Neuronal stem cell (in vitro differentiated cells): ENCODE measurements at places on chromosomes 4 and X.

DNA sequence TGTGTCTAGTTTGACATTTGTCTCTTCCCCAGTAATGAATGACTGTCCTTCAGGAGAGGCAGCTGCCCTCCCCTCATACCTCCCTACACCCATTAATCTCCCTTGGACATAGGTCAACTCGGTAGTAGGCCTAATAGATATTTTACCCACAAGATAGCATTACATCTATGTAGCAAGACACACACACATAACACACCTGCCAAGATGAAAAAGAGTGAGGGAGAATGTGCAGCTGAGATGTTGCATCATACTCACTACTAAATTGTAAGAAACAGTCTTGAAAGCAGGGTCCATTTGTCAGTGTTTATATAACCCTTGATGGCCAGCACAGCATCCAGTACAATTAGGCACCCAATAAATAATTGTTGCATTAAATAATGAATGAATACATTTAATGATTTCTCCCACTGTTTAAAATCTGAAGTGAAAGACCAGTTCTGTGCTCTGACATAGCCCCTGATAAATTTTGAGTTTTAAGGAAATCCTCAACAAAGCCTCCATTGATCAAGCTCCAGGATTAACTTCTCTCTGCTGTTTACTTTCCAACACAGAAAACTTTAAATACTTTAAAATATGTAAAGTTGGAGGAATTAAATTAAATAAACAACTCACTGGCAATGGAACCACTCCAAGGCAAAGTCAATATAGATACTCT is 440.8 kb upstream of the RASGEF1B start:
- no peak for DNase-seq

DNA sequence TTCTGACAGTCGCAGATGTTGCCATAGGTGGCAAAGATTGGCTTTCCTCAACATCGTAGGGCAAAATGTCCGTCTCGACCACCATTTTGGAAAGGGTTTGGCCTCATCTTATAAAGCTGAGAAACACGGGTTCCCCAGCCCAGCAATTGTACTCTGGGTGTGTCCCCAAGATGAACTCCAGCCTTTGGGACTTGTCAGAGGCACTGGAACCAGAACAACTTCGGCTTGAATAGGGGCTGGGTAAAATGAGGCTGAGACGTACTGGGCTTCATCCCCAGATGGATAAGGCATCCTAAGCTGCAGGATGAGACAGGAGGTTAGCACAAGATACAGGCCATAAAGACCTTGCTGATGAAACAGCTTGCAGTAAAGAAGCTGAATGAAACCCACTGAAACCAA is 151.9 kb downstream of the CRLF2 start:
- no peak for DNase-seq

DNA sequence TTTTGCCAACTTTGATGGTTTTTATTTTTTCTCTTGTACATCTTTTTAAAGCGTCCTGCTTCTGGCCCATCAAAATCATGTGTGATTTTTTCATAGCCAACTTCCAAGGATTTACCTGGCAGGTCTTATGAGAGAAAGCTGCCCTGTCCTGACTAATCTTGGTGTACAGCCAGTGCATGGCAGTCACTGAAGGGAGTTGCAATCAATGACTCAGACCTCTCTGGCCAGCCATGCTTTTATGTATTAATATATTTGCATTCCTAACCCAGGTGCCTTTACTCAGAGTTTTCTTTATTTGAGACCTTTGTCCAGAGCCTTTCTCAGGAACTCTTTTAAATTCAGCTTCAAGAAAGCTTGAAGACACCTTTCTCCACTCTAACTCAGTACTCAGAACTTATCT is 691.5 kb upstream of the HTR2C start:
- DNase-seq: no peak

DNA sequence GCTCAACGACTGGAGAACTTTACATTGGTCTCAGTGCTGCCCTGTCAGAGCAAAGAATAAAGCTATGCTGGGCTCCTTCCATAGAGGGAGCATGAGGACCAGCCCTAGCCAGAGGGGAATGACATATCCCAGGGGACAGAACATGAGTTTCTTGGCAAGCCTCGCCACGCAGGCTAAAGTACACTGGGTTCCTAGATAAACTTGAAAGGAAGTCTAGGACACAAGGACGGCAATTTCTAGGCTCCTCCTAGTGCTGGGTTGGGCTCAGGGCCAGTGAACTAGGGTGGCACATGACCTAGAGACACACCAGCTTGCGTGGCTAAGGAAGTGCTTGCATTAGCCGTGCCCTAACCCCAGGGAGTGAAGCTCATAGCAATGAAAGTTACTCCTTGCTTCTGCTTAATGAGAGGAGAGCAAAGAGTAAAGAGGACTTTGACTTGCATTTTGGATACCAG is 141.0 kb downstream of the MAB21L2 start:
- no peak for DNase-seq

GRCh38 chr4:35793766-35794165 is 450.5 kb downstream of the ARAP2 start:
- no peak for DNase-seq

DNA sequence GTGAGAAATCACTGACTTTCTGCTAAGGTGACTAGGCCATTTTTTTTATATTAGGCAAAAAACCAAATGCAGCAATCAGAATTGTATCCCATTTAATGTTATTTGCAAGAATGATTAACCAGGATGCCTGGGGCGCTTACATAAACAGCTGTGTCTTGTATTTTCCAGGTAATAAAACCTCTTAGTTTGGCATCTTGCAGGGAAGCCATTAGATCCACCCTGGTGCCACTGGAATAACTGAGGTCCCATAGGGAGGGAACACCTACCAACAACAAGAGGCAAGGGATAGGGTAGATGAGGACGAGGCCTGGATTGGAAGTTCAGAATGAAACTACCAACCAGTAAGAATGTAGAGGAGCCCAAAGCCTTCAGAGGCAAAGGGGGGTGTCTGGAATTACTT is 288.3 kb downstream of the ARHGAP24 start:
- no peak for DNase-seq

DNA sequence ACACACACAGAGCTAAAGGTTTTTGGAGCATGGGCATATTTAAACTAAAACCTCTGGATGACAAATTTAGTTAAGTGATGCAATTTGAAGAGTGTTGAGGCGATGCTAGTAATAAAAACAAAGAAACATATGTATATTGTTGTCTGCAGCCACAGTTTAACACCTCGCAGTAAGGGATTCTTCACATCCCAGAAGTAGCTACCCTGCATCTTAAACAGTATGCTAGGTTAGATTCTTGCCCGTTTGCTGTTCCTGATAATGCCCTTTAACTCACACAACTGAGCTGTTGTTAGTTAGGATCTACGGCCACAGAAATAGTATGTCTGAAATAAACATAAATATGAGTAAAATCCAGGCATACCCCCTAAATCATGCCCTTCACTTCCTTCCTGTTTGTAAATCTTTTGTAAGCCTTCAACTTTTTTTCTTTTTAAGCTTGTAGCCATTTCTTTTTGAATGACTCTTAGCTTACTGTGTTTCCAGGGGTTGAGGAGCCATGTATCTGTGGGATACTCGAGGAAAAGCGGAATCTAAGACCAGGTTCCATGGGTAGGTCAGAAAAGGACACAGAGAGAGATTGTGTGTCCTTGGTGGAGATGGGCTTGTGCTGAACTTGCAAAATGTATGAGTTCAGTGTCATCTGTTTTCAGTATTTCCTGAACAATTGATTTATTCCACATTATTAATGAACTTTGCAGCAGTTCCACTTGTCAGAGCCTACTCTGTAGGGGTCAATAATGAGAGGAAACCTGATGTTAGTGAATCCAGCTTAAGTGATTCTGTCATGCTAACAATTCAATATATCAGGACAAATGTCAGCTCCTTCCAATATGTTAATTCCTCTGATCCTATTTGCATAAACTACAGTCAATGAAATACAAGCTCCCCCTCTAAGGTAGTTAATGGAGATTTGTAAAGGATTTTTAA is 349.6 kb downstream of the GPAT3 start:
- no peak for DNase-seq

- no peak for DNase-seq
Observed at GRCh38 chr4:107863850-107864371, 39.2 kb downstream of the SGMS2 start.

DNA sequence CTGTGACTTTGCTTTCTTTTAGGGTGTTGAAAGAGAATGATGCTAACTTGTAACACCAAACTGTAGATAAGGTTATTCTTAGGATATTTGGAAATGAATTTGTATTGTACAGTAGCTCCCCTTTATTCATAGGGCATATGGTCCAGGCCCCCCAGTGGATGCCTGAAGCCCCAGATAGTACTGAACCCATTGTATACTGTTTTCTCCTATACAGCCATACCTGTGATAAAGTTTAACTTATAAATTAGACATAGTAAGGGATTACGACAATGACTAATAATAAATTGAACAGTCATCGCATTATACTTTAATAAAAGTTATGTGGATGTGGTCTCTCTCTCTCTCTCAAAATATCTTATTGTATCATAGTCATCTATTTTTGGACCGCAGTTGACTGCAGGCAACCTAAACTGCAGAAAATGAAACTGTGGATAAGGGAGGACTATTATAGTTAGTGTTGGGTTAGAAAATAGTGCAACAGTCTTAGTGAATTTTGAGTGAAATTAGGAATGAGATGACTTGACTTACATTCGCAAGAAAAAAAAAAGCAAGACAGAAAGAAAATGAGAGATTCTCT is 105.1 kb downstream of the CLDN22 start:
- no peak for DNase-seq

DNA sequence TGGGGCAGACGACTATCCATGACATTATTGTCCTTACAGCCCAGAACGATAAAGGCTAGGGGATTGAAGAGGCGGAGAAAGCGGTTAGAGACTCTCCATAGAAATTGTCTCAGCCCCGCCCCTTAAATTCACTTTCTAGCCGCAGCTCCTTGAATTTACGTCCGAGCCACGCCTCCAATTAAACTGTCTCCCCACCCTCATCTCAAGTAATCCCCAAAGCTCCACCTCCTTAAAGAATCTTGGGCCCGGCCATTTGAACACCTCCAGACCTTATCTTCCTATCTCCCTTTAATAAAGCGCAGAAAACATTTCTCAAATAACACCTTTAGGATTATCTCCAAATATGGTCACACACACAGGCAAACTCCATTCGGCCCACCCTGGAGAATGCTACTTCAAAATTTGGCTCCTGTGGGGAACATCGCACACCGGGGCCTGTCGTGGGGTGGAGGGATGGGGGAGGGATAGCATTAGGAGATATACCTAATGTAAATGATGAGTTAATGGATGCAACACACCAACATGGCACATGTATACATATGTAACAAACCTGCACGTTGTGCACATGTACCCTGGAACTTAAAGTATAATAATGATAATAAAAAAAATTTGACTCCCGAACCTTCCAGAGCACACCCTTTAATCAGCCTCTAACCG is 7.2 kb upstream of the MAGIX start:
- DNase-seq: peak; percentile 60

DNA sequence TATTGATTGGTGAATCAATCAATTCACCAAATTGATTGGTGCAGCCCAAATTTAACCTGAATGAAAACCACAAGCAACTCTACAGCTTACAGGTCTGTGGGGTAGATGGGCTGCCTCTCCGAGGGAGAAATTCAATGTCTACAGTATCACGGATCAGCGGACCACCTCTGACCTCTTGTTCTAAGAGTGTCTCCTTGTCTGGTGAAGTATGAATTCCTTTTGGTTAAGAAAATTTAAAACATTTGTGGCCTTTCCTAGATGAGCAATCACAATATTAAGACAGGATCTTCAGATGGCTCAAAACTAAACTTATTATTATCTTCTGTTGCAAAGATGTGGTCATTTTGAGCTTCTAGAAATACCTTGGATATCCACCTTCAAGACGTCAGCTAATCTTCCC is 153.3 kb downstream of the IL15 start:
- no peak for DNase-seq

GRCh38 chrX:48573690-48574269 is 504 bp upstream of the RBM3 start:
- DNase-seq: peak; percentile 1
